ENCODE measurements at places on chromosomes 7 and 10.

- no peak for DNase-seq
Measured at GRCh38 chr7:28573059-28573553, 160.8 kb downstream of the CREB5 start.

GRCh38 chr10:59366290-59366689 is 3.9 kb upstream of the FAM13C start:
- no peak for DNase-seq

DNA sequence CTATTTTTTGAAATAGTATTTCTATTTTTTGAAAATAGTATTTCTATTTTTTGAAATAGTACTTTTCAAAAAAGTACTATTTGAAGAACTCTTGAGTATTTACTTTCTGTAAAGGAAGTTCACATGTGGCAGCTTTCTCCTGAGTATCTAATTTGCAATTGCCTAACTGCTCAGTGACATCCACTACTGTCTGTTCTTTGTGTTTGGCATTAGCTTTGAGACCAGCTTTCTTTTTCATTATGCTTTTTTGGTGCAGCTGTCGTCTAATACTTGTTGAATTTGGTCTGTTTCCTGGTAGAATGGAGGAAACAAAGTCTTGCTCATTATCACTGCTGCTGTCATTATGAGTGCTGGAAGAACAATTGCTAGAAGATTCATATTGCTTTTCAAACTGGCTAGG is 99.1 kb downstream of the BMPR1A start:
- DNase-seq: no peak

DNA sequence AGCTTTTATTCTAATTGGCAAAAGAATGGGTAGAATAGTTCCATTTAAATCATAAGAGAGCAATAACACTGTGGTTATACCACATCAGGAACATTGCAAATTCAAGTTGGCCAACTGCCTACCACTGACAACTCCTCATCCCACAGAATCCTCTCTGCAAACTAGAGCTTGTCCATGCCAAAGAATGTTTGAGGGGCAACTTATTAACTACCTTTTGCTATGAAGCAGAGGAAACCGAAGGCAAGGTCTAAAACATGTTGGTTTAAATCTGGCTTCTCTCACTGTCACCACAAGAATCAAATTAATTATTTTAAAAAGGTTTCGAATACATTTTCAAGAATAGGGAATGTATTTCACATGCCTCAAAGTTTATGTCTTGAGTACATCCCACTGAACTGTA is 36.0 kb downstream of the RHOBTB1 start:
- DNase-seq: no peak

- no peak for DNase-seq
Measured at GRCh38 chr10:664301-664700, 25.2 kb downstream of the DIP2C start.

GRCh38 chr10:5609952-5610616 is 56.3 kb downstream of the ASB13 start:
- DNase-seq: no peak

- no peak for DNase-seq
Measured at GRCh38 chr7:134086998-134087735, 40.0 kb upstream of the LRGUK start.

GRCh38 chr10:88680958-88681357 is 16.7 kb downstream of the LIPF start:
- no peak for DNase-seq

DNA sequence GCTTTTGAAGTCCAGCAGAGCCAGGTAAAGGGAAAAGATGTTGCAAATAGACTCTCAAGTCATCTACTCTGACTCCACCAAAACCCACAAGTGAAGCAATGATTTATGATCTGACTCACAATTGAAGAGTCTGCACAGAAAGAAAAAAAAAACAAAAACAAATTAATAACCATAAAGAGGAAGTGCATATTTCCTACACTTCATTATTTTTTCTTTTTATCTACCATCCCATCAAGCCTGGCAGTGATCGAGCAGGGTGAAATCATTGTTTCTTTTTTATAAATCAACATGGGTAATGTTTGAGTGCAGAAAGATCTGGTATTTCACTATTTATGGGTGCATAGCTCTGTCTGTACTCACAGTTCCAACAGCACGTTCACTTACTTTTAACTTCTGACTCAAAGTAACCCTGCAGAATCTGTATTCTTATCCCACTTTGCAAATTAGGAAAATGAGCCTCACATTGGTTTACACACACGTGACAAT is 829.0 kb downstream of the TNS3 start:
- peak; percentile 11 for DNase-seq

DNA sequence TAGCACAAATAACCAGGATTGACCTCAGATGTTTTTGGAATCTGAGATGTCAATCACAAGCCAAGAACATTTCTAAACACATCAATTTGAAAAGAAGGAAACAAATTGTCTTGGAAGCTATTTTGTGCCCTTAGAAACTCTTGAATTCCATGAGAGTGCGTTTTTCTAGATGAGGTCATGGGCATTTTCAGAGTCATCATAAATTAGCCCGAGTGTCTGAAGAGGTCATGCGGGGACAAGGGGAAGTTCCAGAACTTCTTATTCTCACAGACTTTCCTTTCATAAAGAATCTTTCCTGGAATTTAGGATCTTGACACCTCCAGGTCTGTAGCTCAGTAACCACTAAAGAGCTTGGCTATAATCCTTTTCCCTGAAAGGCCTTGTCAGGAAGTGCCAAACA is 28.2 kb downstream of the IL2RA start:
- peak; percentile 23 for DNase-seq

GRCh38 chr10:123645016-123645415 is 21.1 kb upstream of the GPR26 start:
- DNase-seq: no peak

- no peak for DNase-seq
Measured at GRCh38 chr10:48467669-48468068, 137.2 kb downstream of the ARHGAP22 start.

DNA sequence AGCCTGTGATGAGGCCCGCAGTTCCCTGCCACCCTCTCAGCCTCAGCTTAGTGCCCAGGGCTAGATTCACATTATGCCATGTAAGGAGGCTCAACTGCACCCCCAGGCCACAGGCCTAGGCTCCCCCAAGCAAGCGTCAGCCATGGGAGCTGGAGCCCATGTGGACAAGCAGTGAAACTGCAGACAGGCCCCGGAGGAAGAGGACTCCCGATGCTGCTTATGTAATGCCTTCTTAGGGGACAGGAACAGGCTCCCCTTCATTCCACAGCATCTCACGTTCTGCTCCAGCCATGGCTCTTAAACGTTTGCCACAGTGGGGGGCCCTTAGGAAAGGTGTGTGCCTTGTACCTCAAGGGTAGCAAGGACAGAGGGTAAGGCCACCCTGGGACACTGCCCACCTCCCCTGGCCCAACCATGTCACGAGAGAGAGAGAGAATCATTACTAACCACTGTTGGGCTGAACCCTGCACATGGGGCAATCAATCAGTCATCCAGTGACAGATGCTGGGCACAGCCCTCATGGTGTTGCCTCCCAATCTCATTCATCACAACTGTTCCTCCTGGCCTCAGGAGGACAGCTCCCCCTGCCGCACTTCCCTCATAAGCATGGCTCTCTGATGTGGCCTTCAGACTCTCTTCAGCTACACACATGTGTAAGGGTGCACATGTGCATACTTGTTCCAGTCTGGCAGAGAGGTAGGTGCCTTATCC is 263.0 kb downstream of the GRID1 start:
- DNase-seq: no peak

DNA sequence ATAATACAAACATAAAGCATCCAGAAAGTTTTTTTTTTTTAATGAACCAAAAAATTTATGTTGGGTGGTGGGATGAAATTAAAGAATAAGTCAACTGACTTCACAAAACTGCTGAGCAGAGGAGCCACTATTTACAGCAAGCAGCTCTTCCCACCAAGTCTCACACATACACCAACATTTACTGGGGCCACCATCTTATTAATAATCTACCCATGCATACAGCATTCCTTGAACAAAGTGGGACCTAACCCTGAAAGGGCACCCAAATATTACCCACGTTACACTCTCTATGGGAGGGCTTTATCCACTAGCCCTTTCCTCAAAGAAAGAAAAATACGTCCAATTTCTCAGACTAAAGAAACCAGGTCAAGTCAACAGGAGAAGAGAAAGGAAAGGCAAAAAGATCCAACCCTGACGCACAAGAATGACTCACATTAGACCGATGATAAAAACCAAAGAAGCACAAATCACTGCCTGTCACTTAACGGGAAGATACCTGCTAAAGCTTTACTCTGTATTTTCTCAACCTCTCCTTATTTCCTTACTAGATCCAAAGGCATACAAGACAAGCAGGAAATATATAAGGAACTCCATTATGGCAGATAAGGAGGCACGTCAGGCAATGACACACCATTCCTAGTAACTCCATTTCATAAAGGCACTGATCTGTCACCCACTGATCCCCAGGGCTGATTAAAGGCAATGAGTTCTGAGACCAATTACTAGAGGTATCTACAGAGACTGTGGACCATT is 141.8 kb upstream of the ASAH2 start:
- DNase-seq: no peak

DNA sequence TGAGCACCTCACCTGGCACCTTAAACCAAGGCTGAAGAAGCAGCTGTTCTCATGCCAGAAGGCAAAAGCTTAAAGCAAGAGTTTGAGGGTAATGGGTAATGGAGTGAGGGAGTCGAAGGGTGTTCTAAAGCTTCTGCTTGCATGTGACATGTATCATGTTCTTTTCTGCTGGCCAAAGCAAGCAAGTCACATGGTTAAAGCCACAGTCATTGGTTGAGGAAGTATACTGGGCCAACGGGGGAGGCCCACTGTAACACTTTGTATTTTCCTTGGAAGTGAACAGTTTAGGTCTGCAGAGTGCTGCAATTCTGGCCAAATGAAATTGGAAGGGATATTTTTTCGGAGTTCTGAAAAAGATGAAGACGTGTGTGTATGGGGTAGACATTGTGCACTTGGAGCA is 75.7 kb downstream of the REEP3 start:
- DNase-seq: no peak

GRCh38 chr10:30662814-30663213 is 33.3 kb upstream of the LYZL2 start:
- DNase-seq: no peak
